ENCODE measurements at places on chromosomes 7 and 10.

- no peak for DNase-seq
Measured at GRCh38 chr10:127745861-127746260, 8.9 kb downstream of the FOXI2 start.

GRCh38 chr10:117635826-117636225 is 93.3 kb downstream of the EMX2 start:
- DNase-seq = no peak

GRCh38 chr7:1092161-1092632 is 4.3 kb downstream of the GPER1 start:
- no peak for DNase-seq

DNA sequence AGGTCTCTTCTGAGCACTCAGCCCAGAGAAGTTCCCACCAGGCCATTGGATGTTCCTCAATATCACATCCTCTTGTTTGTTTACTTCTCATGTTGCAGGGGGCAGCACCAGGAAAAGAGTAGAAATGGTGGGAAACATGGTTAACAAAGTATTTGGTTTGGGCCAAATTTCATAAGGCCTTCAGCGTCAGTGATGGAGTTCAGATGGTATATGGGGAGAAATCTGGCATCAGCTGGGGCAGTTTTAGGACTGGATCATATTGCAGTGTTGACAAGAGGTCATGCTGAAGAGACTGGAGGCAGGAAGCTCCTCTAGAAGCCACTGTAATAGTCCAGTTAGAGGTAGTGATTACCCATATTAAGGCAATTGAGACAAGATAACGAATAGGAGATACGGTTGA is 200.0 kb downstream of the WDR11 start:
- no peak for DNase-seq

DNA sequence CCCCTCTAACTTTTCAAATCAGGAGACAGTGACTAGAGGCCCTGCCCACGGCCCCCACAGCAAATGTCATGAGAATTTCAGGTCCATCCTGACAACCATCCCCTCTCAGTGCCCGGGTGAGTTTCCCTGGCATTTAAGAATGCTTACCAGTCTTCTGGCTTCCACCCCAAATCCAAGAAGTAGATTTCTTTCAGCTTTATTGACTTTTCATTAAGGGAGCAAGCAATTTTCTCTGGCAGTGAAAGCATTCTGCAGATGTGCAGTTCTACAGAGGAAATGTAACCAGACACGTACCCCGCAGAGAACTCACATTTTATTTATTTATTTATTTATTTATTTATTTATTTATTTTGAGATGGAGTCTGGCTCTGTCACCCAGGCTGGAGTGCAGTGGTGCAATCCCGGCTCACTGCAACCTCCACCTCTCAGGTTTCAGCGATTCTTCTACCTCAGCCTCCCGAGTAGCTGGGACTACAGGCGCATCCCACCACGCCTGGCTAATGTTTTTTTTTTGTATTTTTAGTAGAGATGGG is 120.9 kb upstream of the KCTD7 start:
- DNase-seq = no peak
